Type B pancreatic cell (in vitro differentiated cells): ENCODE measurements at places on chromosomes 2 and 18. TPM values are rescaled to one million over a fixed set of nuclear protein-coding genes. Genes with fewer than 3 reads are reported as not detected.
A peak's percentile ranks its signal among the peaks of the same experiment; 100 is the strongest.

- no peaks in the 10 kb centered on the region for H3K4me1 ChIP-seq
- H3K36me3 ChIP-seq = no peaks in the 10 kb centered on the region
- H3K27ac ChIP-seq = no peak overlapping the region
- no peak overlapping the region for H3K4me3 ChIP-seq
Measured at GRCh38 chr2:185202945-185203528, 535.6 kb upstream of the FSIP2 start.

The TMEM169 gene
- total RNA-seq = 2.1 and 5.1 TPM in 2 replicates

DNA sequence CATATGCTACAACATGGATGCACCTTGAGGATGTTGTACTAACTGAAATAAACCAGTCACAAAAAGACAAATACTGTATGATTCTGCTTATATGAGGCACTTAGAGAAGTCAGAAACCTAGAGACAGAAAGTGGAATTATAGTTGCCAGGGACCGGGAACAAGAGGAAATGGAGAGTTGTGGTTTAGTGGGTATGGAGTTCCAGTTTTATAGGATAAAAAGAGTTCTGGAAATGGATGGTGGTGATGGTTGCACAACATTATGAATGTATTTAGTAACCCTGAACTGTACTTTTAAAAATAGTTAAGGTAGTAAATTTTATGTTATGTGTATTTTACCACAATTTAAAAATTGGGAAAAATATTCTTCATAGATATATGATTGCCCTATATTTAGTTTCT lies 97.7 kb downstream of the DPP4 start:
- H3K27me3 ChIP-seq = no peaks in the 10 kb centered on the region
- H3K36me3 ChIP-seq = no peaks in the 10 kb centered on the region
- no peak overlapping the region for H3K27ac ChIP-seq
- DNase-seq = no peak
- no peak overlapping the region for H3K4me3 ChIP-seq

GRCh38 chr2:182259629-182260150 lies 167.1 kb downstream of the PDE1A start:
- H3K4me3 ChIP-seq = no peak overlapping the region
- no peaks in the 10 kb centered on the region for H3K36me3 ChIP-seq
- H3K27me3 ChIP-seq = no peaks in the 10 kb centered on the region
- no peak for DNase-seq

DNA sequence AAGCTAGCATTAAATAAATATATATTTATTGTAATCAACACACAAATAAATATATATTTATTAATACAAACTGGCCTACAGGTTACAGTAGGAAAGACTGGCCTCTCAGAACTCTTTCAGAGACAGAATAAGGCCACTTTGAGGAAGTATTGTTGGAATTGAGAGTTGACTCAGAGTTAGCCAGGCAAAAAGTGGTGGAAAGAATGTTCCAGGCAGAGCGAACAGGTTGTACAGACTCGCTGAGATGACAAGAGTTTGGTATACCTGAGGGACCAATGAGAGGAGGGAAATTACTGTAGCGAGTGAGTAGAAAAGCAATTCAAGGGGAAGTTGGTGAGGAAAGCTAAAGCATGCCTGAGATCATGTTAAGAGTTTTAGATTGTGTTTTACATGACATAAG lies 19.0 kb upstream of the XDH start:
- no peak overlapping the region for H3K27ac ChIP-seq
- no peaks in the 10 kb centered on the region for H3K4me1 ChIP-seq

The ANKRD30BL gene
- not detected in 2 replicates for total RNA-seq

DNA sequence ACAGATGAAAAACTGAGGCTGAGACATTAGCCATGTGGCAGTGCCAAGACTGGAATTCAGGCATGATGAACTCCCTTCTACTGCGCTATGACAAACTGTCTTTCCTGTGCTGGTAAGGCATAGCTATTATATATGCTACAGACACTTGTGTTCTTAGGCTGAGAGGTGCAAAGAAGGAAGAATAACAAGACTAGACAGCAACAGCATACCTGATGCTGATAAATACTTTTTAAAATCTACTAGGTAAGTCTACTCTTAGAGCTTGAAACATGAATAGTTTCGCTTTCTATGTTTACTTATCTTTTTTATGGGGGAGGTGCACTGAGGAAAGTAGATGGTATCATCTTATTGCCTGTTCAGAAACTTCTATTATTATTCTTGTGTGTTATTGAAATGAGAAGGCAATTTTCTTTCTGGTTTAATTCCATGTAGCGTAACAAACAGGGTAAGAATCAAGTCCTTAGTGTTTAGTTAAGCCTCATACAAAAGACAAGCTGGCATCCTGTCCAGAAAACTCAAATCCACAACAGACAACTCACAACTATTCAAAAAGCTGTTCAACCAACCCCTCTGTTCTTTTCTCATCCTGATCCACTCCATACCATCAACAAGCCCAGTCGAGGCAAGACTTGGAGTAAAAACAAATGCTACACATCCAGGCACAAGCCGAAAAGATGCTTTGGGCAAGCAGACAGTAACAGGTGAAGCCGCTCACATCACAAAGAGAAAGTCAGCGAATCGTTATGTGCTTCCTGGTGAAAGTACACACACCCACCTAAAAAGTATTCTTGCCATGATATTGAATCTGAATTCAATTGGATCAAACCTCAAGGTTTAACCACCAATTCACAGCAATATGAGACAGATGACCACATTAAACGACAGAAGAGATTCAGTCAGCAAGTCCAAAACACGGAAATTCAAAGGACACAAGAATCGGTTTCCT lies 1.5 kb downstream of the TTC32 start:
- no peaks in the 10 kb centered on the region for H3K27me3 ChIP-seq
- H3K36me3 ChIP-seq = peaks cover 3% of the 10 kb centered on the region
- H3K4me3 ChIP-seq = peak overlapping the region; percentile 95
- no peak for DNase-seq
- H3K27ac ChIP-seq = peak overlapping the region; percentile 99
- H3K4me1 ChIP-seq = peaks cover 35% of the 10 kb centered on the region

- no peak for DNase-seq
- peaks cover 3% of the 10 kb centered on the region for H3K36me3 ChIP-seq
- peak overlapping the region; percentile 14 for H3K27ac ChIP-seq
- no peaks in the 10 kb centered on the region for H3K27me3 ChIP-seq
- no peak overlapping the region for H3K4me3 ChIP-seq
- H3K4me1 ChIP-seq = peaks cover 28% of the 10 kb centered on the region
Measured at GRCh38 chr2:40546439-40547191, 94.7 kb upstream of the SLC8A1 start.

DNA sequence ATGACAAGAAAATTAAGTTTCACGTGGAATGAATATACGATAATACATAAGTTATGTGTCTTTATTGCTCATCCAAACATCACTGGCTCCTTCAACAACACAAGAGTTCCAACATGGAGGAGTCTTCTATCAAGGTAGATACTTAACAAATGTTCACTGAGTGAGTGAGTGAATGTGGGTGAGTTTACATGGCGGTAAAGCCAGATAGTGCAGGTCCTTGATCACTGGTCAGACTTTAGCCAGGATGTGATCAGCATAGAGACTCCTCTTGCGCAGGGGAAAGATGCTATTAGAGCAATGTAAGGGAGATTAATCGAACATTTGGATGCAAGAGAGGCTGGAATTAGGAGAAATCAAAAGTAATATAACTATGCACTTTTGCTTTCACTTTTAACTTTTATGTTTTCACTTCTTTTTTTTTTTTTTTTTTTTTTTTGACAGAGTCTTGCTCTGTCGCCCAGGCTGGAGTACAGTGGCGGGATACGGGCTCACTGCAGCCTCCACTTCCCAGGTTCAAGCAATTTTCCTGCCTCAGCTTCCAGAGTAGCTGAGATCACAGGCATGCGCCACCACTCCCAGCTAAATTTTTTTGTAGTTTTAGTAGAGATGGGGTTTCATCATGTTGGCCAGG lies 249.0 kb upstream of the ID2 start:
- no peak for DNase-seq
- no peak overlapping the region for H3K4me3 ChIP-seq
- H3K36me3 ChIP-seq = peaks cover 4% of the 10 kb centered on the region
- peaks cover 3% of the 10 kb centered on the region for H3K4me1 ChIP-seq
- H3K27ac ChIP-seq = no peak overlapping the region
- H3K27me3 ChIP-seq = no peaks in the 10 kb centered on the region
